ENCODE measurements at places on chromosomes 1 and 21.

- DNase-seq, result no peak
Measured at GRCh38 chr1:44519035-44519676, 114.1 kb downstream of the RNF220 start.

DNA sequence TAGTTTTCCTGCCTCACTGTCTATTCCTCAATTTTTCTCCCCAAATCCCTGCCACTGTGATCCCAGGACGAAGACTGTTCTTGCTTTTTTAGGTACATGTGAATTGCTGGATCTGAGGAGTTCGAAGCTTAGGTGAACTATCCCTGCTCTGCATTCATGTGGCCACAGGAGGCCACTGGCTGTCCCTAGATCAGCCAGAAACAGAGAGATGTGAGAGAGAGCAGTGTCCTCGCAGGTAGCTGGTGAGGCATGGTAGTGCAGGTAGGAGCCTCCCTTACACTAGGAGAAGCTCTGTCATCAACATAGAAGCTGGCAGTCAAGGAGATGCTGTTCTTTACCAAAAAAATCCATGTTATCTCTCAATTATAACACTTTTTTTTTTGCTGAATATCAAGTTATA lies 71.5 kb downstream of the USP24 start:
- no peak for DNase-seq

- DNase-seq, result no peak
Measured at GRCh38 chr1:7719468-7720094, 51.5 kb upstream of the VAMP3 start.

DNA sequence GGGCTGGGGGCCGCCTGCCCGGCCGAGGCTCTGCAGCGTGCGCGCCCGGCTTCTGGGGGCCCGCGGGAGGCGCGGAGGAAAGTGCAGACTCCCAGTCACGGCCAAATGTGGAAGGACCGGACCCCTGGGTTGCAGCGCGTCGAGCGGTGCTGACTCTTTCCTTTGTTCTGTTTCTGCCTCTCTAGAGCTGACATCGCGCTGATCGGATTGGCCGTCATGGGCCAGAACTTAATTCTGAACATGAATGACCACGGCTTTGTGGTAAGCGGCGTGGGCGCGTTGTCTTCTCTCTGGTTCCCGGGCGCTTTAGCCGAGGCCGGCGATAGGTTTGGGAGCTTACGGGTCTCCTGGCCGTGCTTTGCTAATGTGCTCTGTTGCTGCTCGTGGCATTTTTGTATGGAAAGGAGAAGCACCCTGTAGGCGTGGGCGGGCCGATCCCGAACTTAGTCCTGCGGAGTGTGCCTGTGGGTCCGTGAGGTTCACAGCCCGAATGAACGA lies 629 bp downstream of the PGD start:
- DNase-seq, result peak; percentile 55

DNA sequence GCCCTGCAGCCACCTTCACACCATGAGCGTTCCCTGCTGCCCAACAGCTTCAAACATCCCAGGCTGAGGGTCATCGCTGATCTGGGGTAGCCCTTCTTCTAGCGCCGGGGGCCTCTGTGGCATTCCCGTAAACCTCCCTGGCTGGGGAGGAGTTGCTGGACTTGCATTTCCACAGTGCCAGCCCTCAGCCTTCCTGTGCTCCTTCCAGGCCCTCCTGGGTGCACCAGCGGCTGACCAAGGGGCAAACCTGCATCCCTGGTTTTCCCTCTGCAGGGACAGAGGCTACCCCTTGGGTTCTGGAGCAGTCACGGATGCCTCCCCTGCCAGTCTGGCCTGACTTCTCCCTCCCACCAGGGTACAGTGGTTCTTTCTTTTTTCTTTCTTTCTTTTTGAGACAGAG lies 218.7 kb upstream of the TMEM51 start:
- DNase-seq, result no peak

DNA sequence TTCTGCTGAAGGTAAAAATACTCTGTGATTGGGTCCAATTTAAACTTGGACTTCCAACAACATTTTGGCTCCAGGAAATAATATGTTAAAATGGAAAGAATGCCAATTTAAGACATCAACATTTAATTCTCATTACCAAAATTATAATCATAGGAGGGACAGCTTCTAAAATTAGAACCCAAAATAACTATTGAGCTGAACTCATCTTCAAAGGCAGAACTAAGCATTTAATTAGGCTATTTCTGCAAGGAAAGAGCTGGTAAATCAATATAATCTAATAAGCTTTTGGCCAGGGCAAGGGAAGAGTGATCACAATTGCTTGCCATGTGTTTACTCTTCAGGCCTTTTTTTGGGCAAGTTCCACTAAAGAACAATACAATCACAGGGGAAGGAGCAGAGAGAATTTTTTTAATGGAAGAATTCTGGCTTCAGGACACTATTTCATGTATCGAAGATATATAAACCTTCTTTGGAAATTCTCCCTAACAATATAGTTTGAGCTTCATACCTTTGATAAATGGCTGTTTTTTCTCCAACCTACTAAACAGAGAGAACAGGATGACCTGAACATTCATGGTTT lies 133.1 kb upstream of the PTBP2 start:
- no peak for DNase-seq

- peak; percentile 87 for DNase-seq
Measured at GRCh38 chr1:36400825-36401601, 3.3 kb upstream of the LSM10 start.

- DNase-seq, result peak; percentile 8
Measured at GRCh38 chr21:14757533-14758327, 211.6 kb upstream of the SAMSN1 start.

- DNase-seq, result no peak
Measured at GRCh38 chr1:24139841-24140425, 3.0 kb downstream of the IL22RA1 start.

GRCh38 chr1:227869851-227870305 lies 54.4 kb downstream of the PRSS38 start:
- peak; percentile 88 for DNase-seq

- no peak for DNase-seq
Measured at GRCh38 chr1:91075233-91076135, 53.6 kb upstream of the ZNF644 start.

DNA sequence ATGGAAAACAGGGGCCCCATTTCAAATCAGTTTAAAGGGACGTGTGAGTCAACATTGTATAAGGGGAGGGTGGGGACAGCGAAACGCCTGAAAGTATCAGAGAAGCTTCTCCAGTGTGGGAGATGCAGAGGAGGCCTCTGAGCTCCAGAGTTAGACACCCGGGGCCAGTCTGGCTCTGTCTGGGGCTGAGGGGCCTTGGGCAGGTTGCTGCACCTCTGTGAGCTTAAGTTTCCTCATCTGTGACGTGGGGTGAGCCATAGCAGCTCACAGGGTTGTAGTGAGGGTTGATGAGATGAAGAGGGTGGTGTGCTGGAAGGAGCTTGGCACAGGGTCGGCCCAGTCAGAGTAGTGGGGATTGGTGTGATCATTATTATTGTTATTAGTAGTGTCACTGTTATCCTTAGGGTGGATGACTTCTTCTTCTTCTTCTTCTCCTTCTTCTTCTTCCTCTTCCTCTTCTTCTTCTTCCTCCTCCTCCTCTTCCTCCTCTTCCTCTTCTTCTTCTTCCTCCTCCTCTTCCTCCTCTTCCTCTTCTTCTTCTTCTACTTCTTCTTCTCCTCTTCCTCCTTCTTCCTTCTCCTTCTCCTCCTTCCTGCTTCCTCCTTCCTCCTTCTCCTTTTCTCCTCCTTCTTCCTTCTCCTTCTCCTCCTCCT lies 282.0 kb downstream of the PTPRU start:
- no peak for DNase-seq

DNA sequence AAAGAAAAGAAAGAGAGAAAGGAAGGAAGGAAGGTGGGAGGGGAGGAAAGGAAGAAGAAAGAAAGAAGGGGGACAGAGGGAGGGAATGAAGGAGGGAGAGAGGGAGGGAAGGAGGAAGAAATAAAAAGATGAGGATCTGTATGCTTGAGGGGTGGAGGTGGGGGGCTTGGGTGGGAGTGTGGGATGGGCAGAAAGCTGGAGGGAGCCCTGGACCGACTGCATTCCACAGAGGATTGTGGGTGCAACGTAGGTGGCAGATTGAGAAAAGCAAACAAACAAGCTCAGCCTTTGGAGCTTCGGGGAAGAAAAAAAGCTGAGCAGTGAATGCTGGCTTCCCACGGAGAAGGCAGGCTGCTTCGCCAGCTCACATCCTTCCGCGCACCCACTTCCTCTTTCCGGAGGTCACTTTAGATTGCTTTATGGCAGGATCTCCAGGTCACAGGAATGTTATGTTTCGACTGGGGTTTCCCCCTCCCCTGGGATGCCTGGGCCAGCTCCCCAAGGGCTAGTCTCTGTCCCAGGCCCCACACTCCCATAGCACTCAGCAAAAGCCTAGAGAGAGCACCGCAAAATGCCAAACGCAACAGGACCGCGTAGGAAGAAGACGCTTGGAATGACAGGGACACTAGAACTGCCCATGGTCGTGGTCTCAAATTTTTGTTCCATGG lies 20.7 kb upstream of the LGALS8 start:
- DNase-seq, result peak; percentile 58

DNA sequence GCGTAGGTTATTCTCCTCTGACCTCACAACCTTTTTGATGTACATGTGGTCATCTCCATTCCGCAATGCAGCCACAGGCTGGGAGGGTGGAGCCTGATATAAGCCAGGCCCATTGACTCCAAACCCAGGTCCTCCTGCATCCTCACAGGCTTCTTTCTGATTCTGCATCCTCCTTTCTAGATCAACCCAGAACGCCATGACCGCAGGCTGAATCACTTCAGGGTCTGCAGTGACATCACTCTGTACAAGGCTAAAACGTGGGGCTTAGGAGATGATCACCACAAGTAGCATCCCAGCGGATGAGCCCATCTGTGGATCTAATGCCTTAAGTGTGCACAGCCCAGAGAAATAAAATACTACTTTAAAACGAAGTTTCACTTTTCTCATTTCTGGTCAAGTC lies 16.1 kb downstream of the EBNA1BP2 start:
- DNase-seq, result peak; percentile 17

DNA sequence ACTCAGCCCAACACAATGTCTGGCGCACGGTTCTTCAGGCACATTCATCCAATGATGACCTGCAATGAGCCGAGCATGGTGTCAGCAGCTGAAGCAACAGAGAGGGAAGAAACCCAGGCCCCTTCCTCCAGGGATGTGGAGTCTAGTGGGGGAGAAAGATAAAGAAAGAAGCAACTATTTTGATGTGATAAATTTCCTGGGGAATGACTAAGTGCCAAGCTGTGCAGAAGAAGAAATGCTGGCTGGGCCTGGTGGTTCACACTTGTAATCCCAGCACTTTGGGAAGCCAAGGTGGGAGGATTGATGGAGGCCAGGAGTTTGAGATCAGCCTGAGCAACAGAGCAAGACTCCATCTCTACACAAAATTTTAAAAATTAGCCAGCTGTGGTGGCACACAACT lies 561.8 kb downstream of the KIF26B start:
- no peak for DNase-seq

- DNase-seq, result no peak
Measured at GRCh38 chr1:77275194-77275593, 6.6 kb upstream of the AK5 start.

DNA sequence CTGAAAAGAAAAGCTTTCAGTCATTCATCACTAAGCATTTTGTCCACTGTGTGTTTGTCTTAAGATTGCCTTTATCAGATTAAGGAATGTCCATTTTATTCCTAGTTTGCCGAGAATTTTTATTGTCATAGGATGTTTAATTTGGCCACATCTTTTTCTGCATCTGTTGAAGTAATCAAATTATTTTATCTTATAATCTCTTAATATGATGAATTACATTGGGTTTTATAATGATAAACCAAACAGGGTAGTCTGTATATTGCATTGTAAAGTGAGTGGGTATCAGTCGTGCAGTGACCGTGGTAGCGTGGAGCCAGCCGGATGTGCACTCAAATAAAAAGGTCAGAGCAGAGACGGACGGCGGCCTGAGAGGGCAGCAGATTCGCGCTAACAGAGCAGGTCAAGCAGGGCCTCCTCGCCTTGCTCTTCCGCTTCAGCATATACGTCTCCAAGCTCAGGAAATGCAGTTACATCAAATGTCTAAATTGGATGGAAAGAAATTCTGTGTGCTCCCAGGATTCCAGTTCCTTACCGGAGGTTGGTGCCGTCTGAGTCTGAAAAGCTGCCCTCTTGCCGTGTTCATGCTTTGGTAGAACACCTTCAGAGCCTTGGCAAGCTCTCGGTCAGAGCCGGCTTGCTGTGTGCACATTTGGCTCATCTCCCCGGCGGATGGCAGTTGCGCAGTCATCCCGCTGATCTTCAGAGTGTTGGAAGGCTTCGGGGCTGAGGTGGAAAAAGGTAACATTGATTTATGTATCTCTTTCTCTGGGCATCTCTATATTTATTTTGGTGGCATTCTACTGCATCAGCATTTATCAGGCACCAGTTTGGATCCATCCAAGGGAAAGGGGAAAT lies 51.5 kb downstream of the SCCPDH start:
- DNase-seq, result no peak

DNA sequence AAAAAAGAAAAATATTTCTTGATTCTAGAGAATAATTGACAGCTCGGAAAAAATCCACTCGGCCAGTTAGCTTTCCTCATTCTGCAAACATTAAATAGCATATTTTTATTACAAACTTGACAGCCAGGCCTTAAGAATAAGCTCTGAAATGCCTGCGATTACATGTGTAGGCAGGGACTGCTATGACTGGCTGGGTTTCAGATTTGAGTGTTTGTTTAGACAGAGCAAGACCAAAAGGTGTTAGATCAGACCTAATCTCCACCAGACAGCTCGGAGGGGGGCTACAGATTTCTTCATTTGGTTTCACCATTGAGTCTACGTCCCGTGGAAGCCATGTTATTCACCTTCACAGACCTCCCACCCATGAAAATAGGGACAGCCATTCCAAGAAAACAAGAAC lies 192.1 kb upstream of the ADAMTS5 start:
- no peak for DNase-seq

DNA sequence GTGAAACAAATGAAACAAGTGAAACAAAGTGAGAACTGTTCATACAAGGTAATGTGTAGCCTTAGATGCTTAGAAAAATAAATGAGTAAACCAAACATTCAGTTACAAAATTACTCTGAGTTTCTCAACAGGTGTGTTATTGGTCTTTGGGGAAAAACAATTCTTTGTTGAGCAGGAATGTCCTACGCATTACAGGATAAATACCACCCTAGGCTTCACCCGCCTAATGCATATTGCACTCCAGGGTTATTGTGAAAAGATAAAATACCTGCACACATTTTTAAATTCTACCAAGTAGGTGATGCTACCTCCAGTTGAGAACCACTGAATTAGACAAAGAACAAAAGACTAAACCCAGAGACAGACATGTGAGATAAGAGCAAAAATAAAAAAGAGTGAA lies 72.2 kb downstream of the ADAMTS1 start:
- no peak for DNase-seq

DNA sequence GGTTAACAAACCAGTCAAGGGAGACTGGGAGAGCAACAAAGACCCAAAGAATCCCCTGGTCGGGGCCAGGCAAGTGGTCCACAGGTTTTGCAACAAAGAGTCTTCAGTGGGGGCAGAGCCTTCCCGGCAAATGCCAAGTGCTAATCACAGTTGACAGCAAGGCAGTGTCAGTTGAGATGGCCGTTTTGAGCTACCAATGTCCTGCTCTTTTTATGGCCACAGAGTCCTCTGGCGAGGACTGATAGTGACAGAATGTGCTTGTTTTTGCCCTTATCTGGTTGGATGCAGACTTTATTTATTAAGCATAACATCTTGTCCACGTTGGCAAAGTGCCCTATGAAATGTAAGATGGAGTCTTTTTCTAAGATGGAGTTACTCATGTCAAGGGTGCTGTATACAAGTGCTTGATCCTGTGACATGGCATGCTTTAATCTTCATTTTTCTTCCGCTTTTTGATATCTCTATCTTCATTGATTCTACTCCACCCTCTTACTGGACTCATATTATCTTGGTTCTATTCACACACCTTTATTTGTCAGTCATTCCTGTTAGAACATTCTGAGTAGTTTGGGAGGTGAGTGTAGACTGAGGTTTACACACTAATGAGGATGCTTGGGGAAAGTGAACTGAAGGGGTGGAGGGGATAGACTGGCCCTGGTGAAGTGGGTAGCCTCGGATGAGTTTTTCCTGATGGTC lies 51.8 kb downstream of the KCNK1 start:
- no peak for DNase-seq
